ENCODE measurements at places on chromosomes 11 and 22.
A peak's percentile ranks its signal among the peaks of the same experiment; 100 is the strongest.

DNA sequence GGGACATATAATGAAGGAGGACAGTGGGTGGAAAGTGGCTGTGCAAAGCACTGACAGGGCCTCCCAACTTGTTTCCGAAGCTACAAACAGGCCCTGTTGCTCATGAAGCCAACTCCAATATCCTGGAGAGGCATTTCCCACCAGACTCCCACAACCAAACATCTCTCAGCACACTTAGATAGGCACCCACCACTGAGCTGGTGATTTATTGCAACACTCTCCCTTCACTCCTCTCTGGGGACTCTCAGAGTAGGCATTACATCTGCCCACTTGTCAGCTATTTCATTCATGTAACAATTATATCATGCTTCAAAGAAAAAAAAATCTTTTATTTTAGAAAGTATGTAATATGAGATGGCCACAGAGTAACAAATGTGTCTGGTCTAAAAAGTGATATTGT, 32.1 kb upstream of the PPP2R1B start:
- no peak for DNase-seq

DNA sequence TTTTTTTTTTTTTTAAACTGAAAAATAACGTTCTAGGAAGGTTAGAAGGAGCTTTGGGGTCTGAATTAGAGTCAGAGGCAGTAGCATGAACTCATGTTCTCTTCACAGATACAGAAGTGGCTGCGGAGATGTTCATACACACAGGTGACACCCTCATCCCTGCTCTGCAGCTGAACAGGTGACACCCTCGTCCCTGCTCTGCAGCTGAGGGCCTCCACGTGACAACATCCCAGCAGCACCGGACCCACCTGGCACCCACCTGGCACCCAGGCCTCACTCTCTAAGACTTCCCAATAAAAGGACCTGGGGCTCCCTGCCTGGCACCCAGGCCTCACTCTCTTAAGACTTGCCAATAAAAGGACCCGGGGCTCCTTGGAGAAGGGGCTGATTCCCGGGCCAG, 19.8 kb downstream of the DRD4 start:
- DNase-seq = no peak

GRCh38 chr11:110345743-110346142, 49.3 kb upstream of the RDX start:
- DNase-seq = no peak

GRCh38 chr11:33543823-33544222, 156.8 kb downstream of the C11orf91 start:
- no peak for DNase-seq

DNA sequence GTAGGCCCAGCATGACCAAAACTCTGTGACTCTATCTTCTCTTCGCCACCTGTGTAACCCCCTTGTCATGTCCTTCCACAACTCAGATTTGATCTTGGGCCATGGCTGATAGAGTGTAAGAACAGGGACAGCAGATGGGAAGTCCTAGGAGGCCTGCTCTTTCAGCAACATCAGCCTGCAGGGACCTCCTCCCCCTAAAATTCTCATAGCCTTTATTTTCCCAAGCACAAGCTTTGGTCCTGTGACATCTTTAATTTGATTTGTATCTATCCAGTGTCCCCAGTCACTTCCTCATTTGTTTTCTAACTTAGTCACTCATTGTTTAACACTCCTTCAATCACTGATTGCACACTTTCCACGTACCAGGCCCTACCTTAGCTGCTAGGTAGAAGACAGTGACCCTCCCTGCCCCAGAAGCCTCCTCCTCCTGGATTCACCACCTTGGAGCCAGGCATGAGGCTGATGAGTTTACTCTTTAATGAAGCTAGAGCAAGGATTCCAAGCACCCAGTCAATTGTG, 5.3 kb downstream of the UBQLN3 start:
- no peak for DNase-seq

GRCh38 chr11:20459865-20460264, 72.3 kb downstream of the PRMT3 start:
- peak; percentile 75 for DNase-seq

DNA sequence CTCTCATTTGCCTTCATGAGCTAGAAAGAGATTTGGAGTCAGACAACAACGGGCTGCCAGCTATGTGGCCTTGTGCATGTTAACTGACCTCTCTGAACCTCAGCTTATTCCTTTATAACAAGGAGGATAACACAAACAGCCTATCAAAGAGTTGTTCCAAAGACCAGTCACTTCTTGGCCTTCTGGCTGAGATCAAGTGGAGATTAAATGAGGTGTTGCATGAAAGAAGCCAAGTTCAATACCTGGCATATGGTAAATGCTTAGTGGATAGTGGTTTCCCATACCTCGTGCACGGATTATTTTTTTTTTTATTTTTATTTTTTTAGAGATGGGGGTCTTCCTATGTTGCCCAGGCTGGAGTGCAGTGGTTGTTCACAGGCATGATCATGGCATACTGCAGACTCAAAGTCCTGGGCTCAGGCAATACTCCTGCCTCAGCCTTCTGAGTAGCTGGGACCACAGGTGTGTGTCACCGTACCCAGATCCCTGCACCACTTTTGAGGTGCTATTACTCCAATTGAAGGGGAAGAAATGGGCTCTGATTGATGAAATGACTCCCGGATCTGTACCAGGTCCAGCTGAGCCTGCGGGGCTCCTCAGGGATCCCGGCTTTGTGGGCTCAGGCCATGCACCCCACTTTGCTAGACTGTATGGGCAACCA, 4.9 kb downstream of the LGALS1 start:
- no peak for DNase-seq

- peak; percentile 36 for DNase-seq
These were observed 13.7 kb downstream of the ARHGEF17 start for GRCh38 chr11:73321604-73322381.

DNA sequence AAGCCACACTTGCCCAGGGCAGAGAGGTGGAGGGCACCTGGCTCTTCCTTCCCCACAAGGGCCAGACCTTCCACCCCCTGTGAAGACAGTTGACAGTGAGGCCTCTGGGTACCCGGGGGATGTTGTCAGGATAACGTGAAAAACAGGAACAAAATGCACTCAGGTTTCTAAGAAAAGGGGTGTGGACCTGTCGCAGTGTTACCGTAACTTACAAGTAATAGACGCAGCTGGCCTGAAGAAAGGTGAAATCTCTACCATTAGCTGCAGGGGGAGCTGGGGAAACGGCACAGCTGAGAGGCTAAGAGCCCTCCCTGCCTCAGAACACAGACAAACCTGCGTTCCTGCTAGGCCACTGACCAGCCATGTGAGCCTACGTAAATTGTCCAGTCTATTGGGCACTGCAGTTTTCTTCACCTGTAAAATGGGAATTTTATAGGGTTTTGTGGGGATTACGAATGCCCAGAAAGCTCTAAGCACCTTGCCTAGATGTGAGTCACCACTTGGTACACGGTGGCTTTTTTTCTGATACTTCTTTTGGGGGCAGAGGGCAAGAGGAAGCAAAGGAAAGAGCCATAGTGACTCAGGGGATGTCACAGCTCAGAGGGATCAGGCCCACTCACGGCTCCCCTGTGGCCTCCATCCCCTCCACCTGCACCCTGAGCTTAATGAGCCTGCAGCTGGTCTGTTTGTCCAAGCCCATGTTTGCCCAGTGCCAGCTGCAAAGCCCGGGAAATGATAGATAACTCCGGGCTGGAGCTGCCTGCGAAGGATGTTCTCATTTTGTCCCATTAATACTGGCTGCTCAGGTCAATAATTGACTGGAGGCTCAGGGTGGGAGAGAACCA, 18.4 kb upstream of the CABP7 start:
- DNase-seq = no peak

- DNase-seq = peak; percentile 82
These were observed at the start of gene PACS1 for GRCh38 chr11:66069715-66070603. PACS1 (plus strand) TSS chr11:66070272; CDS start chr11:66070487, 215 bp downstream.

DNA sequence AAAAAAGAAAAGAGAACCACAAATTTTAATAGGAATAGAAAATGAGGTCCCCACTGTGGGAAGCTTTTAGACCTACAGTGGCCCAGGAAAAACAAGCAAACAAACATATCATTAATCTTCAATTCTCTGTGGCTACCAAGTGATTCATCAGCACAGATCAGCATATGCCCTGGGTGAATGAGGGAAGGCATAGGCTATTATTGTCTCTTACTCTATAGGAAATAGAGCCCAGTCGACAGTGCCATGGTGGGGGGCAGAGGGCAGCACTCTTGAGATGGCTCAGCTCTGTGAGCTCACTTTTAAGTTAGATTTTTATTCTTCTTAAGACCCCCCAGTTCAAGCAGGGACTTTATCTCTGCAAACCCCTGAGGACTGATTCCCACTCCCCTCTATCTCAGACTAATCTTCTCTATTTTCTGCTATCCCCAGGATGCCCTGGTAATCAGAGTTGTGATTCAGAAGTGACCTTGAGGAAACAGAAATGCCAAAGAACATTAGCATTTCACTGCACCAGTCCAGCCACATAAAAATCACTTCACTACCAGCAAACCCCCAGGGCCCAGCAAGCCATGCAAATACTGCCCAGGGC, 9.5 kb upstream of the FEZ1 start:
- no peak for DNase-seq

DNA sequence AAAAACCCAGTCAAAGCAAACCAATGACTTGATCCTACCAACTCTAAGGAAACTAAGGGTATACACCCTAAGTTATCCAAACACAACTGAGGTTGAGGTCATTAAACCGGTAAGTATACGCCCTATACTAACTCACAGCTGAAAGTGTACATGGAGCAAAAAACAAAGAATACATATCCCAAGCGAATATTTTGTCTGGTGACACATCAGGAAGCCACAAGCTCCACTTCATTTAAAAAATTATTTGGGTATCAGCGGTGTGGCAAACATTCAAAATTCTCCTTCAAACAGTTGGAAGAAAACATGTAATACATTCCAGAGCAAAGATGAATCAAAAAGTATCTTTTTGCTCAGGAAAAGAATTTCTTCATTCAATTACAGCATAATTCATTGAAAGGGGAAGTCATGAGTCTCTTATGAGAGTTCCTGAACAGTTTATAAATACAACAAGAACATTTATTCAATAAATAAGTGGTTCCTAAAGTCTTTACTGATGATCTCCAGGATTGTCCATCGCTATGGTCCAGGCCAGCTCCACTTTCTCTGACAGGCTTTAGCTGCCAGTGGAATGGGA, 4.5 kb upstream of the JAML start:
- no peak for DNase-seq

DNA sequence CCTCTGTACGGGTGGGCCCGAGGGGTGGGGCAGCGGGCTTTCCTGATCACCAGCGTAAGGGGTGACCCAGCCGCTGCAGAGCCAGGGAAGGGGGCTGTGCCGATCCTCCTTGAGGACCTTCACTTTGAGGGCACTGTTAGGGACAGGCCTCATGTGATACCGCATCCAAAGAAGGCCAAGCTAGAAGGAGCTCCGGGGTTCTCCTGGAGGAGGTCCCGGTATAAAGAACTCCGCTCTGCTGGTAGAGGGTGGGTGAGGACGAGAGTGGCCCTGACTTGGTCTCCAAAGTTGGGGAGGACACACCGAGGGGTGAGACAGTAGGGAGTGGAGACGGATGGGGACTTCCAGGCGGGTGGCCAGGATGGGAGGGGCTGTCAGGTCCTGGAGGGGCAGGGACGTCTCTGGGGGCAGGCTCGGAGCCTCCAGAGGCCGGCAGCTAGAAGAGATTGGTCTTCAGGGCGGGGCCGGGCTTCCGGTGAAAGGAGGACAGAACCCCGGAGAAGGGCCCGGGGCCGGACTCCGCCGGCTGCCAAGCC, 4.6 kb downstream of the PHOX2A start:
- DNase-seq = peak; percentile 72

DNA sequence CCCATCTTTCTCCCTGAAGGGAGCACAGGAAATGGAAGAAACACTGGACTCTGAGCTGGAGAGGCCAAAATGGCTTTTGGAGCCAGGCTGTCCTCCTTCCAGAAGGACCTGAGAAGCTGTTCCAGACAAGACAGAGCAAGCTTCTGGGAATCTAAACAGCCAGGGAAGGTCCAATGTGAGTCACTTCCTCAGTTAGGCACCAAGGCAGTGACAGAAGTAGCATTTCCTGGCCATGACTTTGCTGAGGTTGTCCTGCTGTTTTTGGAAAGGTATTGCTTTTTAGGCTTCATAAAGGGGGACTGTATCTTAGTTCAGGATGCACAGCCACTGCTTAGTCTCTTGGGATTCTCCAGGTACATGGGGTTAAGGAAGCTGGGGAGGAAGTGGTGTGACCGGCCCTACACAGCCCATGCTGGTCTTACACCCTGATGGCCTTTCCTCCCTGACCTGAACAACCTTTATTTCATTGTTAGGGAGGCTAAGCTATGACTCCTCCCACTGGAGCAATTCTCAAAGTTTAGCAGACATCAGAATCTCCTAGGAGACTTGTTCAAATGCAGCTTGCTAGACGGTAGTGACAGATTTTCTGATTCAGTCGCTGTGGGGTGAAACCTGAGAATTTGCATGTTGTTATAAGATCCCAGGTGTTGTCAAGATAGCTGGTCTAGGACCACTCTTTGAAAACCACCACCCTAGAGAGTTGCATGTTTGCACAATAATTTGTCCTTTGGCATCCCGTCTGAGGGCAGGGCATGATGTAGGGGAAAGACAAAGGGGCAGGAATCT, 6.8 kb upstream of the INSC start:
- DNase-seq = no peak

DNA sequence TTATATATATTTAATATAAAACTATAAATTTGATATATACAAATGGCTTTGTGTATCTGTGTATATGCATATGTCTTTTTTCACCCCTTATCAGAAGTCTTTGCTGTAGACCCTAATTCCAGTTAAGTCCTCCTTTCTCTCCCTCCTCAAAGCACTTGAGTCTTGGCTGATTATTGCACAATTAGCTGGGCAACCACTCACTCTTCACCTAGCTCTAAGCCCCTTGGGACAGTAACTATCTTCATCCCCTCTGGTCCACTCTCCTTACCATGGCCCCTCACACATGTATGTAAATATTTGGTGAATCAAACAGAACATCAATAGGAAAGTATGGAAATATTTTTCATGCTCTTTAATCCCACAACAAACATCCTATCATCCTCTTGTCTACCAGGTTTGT, 909 bp upstream of the OR5B21 start:
- DNase-seq = no peak

DNA sequence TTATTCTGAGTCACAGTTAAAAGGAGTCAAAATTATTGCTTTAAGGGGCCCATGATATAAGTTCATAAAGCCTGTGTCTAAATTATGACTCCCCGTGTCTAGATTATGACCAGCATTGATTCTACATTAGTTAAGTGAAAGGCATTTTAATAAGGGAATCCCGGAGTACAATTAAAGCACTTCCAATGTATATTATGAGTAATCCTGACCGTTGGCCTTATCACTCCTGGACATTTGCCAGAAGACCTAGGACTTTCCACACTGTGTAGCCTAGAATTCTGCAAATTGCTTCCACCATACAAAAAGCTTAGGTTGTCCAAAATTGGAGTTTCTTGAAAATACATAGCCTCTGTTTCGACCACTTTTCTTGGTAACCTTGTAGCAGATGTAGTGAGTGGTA, 1292.6 kb downstream of the LRRC4C start:
- no peak for DNase-seq

GRCh38 chr11:441418-442274, at the start of gene ANO9:
ANO9 (minus strand) TSS chr11:442011; CDS start chr11:441926, 85 bp downstream.
- peak; percentile 32 for DNase-seq

- peak; percentile 45 for DNase-seq
These were observed 23.2 kb upstream of the BIRC3 start for GRCh38 chr11:102293873-102294601.

GRCh38 chr11:117877120-117877784, 794 bp upstream of the FXYD6 start:
- DNase-seq = no peak

GRCh38 chr11:102793677-102794290, 4.2 kb downstream of the MMP1 start:
- DNase-seq = no peak

Data from NCI-H226 (cell line).